ENCODE measurements at places on chromosomes 1 and 21.
A peak's percentile ranks its signal among the peaks of the same experiment; 100 is the strongest.

- no peak for DNase-seq
These were observed 36.3 kb upstream of the PCBP3 start for GRCh38 chr21:45607021-45607908.

DNA sequence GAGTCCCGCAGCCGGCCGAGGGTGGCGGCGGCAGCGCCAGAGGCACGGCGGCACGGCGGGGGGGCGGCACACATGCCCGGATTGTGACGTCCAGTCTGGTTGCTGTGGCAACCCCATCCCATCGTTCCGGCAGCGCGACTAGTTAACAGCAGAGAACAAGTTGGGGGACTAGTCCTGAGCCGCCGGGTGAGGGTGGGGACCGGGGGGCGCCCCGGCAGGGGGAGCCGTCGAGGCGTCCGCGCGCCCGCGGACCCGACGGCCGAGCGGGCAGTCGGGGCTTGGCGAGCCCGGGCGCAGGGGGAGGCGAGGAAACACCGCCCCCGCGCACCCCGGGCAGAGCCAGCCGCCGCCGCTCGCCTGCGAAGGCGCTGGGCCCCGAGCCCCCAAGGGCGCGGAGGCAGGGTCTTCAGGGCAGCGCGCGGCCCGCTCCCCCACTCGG lies at the start of gene CHD5:
CHD5 (minus strand) TSS at position 54 of the 439 bp plus-strand sequence. CDS start 298 bp downstream, outside the sequence.
- DNase-seq, result peak; percentile 70

DNA sequence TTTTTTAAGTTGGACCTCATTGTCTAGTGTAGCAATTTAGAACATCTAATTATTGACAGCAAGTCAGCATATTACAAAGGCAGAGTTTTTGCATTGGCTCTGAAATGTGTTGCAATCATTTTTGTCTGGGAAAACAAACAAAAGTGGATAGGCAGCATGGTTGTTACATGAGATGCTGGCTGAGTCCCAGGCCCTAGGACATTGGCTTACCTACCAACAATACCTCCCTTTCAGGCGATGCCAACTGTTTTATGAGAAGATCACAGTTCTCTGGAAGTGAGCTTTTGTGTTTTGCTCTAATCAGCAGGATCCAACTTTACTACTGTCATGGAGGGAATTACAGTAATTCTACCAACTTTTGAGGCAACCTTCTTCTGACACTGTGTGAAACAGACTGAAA lies 71.5 kb upstream of the CXADR start:
- DNase-seq, result no peak

GRCh38 chr1:37661401-37661800 lies 26.7 kb upstream of the RSPO1 start:
- no peak for DNase-seq

DNA sequence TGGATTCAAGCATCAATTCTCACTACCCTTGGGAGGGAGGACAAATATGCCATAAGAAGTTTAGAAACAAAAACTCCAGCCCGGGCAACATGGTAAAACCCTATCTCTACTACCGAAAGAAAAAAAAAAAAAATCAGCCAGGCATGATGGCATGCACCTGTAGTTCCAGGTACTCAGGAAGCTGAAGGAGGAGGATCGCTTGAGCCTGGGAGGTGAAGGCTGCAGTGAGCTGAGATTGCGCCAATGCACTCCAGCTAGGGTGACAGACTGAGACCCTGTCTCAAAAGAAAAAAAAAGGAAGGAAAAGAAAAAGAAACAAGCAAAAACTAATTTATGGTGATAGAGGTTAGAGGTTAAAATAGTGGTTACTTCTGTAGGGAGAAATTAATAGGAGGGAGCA lies 9.6 kb downstream of the ZNF644 start:
- DNase-seq, result no peak

DNA sequence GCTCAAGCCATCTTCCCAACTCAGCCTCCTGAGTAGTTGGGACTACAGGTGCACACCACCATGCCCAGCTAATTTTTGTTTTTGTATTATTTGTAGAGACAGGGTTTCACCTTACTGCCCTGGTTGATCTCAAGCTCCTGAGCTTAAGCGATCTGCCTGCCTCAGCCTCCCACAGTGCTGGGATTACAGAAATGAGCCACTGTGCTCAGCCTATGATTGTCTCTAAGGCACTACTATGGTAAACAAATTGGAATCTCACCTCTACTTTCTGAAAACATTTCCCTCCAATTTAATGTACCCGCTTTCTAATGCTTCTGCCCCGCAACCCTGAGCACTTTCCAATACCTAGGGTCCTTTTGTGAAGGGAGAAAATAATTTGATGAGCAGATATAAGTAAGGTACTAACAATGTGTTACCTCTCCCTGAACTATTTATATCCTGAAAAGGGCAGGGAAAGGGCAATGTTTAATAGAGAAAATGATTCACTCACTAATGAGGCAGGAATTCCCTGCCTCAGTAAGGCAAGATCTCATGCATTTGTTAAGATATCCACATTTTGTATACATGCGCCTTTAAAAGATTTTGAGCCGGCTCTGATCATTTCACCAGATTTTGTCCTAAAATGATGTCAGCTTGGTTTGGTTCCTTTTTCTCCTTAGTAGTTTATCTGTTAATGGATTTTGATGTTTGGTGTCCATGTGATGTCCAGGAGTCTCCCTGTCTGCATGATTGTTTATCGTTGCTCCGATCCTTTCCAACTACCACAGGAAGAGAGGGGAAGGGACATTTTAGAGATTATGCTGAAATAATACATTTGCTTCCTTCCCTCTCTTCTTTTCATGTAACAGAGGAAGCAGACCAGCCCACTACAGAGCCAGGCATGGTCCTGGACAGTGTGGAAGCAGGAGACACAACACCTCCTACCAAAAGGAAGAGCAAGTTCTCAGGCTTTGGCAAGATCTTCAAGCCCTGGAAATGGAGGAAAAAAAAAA lies 47.3 kb upstream of the RCC1 start:
- no peak for DNase-seq

- no peak for DNase-seq
These were observed 40.9 kb downstream of the CYP4A11 start for GRCh38 chr1:46900401-46900800.

- DNase-seq, result no peak
These were observed 27.4 kb downstream of the IFI44 start for GRCh38 chr1:78676993-78677392.

- no peak for DNase-seq
These were observed 7.2 kb upstream of the WARS2 start for GRCh38 chr1:119147661-119148090.

- DNase-seq, result no peak
These were observed 97.5 kb upstream of the ARHGEF16 start for GRCh38 chr1:3356827-3357460.

GRCh38 chr1:83717785-83718184 lies 281.1 kb downstream of the TTLL7 start:
- DNase-seq, result no peak

DNA sequence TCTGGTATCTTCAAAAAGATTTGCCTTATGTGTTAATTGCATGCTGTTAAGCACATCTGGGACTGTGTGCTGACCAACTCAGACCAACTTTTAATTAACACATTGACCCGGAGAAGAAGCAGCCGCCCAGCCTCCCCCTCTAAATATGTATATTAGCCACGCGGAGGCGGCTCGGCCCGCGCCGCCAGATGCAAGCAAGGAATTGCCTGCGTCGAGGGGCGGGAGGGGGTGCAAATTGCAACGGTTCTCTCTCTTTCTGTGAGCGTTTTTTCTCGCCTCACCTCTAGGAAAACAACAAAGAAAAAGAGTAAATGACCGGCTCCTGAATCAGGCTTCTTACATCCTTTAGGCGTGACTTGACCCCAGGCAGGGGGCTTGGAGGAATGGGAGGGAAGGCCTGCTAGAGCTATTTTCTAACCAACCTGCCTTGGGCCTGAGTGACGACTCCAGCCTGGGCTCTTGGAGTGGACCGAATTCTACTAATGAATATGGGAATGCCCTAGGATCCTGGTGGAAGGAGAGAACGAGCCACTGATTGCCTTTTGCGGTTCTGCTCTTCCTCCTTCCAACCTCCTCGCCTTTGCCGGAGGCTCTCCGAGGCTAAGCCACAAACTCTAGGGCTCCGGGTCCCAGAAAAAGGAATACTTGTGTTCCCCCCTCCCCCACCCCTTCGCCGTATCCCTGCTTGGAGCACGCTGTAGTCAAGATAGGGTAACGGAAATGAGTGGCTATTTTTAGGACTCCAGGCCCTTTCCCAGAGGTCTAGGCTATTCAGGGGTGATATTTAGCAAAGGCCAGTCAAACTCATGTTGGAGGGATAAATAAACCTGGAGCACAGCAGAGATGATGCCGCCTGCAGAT lies 417.0 kb upstream of the ESRRG start:
- no peak for DNase-seq

DNA sequence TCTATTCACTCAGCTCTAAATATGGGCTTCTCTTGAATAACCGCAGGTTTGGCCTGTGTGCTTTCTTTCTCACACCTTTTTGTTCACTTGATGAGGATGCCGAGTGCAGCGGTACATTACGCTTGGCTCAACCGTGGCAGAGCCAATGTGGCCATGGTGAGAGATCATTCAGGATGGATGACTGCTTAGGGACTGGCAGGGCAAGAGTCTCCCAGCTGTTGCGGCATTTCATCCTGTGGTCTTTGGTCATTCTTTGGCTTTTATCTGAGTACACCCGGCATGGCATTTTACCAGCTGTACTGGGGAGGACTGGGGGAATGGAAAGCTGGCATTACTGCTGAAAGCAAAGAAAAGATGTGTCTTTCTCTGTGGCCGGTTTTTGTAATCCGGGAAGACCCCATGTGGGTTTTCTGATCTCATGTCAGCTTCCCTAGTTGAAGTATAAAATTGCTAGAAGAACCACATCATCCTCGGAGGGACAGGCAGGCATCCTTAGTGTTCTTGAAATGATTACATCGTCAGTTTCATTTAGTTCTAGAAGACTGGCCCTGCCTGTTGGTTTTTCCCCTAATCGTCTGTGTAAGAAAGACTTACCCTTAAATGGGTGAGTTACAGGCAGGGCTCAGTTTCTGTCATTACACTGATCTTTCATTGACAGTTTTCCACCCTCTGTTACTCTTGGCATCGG lies 15.1 kb downstream of the PCP4 start:
- no peak for DNase-seq

GRCh38 chr1:87208931-87209330 lies 119.7 kb upstream of the LMO4 start:
- DNase-seq, result no peak

GRCh38 chr1:58785442-58786058 lies 1.7 kb upstream of the JUN start:
- peak; percentile 79 for DNase-seq

DNA sequence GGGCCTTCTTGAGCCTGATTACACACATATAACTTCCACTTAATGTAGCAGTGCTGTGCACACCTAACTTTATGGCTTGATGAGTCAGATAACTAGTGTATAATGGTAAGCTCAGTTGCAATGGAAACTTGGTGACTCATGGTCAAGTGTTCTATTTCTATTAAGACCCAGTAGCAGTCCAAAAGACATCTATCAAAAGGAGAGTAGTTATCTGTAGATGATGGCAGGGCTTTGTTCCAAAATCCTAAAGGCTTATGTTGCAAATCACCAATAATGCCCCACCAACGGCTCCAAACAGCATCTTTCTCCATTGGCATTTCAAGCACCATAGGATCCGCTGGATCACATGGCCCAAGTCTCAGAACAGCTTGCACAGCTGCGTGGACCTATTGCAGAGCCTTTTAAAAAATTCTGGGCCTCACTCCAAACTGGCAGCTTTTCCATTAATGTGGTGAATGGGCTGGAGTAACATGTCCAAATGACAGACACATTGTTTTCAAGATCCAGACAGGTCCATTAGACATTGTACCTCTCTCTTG lies 566.8 kb upstream of the USP24 start:
- no peak for DNase-seq

DNA sequence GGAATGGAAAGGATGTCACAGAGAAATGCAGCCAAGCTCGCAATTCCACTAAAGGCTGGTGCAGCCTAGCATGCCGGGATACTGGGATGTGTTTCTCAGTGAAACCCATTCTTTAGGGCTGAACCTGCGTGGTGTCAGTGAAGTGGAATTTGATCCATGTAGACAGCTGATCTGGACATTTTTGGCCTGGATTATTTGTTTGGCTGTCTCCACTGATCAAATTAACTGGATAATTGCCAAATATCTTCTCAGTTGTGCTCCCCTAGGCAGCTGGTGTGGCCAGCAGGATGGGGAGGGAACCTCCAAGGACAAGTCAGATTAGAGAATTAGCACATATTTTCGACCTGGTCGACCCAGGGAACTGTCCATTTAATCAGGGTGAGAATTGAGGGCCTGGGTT lies 318.4 kb downstream of the RPS6KC1 start:
- DNase-seq, result peak; percentile 91

GRCh38 chr1:207397525-207397926 lies 56.6 kb upstream of the CR2 start:
- DNase-seq, result no peak

GRCh38 chr1:36955016-36955415 lies 79.3 kb downstream of the GRIK3 start:
- no peak for DNase-seq

- DNase-seq, result peak; percentile 26
These were observed 28.5 kb upstream of the ARHGAP29 start for GRCh38 chr1:94265906-94266305.

DNA sequence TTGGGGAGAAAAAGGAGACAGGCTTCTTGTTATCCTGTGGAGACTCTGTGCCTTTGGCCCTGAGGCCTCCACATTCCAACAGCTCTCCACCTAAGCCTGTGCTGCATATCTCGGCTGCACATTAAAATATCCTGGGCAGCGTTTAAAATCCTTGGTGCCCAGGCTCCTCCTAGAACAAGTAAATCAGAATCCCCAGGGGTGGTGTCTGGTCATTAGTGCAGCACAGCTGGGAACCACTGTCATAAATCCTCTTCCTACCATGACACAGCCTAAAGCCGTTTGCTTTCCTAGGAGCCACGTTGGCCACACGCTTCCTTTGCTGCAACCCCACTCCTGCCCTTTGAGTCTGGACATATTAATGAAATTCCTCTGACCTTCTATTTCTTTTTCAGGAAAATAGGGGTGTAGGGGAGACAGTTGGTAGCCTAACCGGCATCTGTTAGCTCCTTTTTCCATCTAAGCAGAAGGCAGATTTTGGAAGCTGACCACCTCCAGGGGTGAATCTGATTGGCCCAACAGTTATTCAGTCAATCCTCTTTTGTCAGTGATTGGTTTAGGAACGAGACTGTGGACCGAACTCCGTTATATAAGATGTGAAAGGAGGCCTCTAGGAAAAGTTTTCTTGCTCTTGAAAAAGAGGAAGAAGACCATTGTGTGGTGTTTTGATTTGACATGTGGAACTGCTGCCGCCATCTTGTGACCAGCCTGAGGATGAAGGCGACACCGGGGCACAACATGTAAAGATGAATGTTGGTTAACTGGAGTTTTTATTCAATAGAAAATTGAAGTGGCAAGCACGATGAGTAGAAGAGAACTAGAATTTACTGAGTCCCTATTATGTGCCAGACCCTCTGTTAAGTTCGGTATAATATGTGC lies 41.9 kb downstream of the JUN start:
- no peak for DNase-seq

DNA sequence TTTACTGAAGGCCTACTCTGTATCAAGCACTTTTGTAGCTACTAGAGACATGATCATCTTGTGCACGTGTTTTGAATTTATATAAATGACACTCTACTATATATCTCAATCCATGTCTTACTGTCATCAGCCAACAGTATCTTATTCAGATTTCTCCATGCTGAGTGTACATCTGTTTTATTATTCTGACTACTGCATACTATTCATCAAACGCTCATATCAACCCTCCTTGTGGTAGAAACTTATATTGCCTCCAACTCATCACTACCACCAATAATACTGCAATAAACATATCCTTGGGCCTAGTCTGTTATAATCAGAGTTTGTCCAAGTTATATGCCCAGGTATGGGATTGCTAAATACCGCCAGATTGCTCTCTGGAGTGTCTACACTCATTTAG lies 81.6 kb upstream of the IRF2BP2 start:
- no peak for DNase-seq
